ENCODE measurements at places on chromosomes 13 and 19. TPM values are rescaled to one million over a fixed set of nuclear protein-coding genes. Genes with fewer than 3 reads are reported as not detected.
A peak's percentile ranks its signal among the peaks of the same experiment; 100 is the strongest.

NLRP9 gene
- total RNA-seq, result not detected

KIR3DL1 gene
- total RNA-seq, result not detected

GRCh38 chr19:57103573-57104277 is 16.1 kb upstream of the USP29 start:
- no peaks in the 10 kb centered on the region for H3K4me1 ChIP-seq
- no peaks in the 10 kb centered on the region for H3K36me3 ChIP-seq
- H3K27me3 ChIP-seq, result peaks cover 16% of the 10 kb centered on the region
- H3K4me3 ChIP-seq, result no peak overlapping the region

- H3K4me3 ChIP-seq, result no peak overlapping the region
- no peak for DNase-seq
- H3K36me3 ChIP-seq, result no peaks in the 10 kb centered on the region
- H3K27ac ChIP-seq, result no peak overlapping the region
- H3K27me3 ChIP-seq, result no peaks in the 10 kb centered on the region
- no peaks in the 10 kb centered on the region for H3K4me1 ChIP-seq
Observed at GRCh38 chr13:75787249-75787928, 151.3 kb downstream of the LMO7 start.

DNA sequence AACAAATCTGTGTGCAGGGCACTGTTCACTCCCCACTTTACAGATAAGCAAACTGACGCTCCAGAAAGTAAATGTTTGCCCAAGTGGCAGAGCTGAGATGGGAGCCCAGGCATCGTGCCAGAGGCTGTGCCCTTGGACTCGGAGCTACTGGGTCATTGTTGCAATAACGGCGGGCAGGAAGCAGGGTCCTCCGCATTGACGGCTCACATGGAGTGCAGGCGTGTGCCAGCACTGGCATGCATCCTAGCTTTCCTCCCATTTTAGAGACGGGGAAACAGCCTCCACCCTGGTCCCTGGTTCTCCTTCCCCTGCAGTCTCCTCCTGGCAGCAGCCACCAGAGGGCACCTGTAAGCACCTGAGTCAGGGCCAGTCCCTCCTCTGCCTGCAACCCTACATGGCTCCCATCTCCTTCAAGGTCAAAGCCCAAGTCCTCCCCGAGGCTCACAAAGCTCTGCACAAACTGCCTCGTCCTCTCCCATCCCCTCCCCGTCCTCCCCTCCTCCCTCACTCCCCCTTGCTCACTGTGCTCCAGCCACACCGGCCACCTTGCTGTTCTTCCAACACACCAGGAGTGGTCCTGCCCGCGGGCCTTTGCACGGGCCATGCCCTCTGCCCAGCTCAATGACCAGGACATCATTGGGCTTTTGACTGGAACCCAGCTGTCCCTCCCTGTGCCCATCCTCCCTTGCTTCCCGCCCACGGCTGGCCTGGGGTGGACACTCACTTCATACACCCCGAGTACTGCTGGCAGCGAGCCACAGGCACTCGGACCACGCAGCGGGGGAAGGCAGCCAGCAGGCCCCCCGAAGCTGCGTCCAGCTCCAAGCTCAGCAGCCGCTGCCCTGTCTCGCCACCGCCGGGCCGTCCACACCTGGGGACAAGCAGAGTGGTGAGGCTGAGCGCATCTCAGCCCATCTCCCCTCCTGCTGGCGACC is 7.7 kb upstream of the LRG1 start:
- H3K27ac ChIP-seq, result no peak overlapping the region
- no peak for DNase-seq
- H3K4me1 ChIP-seq, result no peaks in the 10 kb centered on the region
- H3K4me3 ChIP-seq, result no peak overlapping the region
- no peaks in the 10 kb centered on the region for H3K27me3 ChIP-seq
- no peaks in the 10 kb centered on the region for H3K36me3 ChIP-seq

- peaks cover 15% of the 10 kb centered on the region for H3K36me3 ChIP-seq
- H3K4me3 ChIP-seq, result no peak overlapping the region
- peak overlapping the region; percentile 46 for H3K27ac ChIP-seq
- H3K27me3 ChIP-seq, result no peaks in the 10 kb centered on the region
Observed at GRCh38 chr19:7994928-7995809, 10.3 kb downstream of the ELAVL1 start.

- no peaks in the 10 kb centered on the region for H3K4me1 ChIP-seq
- H3K27ac ChIP-seq, result no peak overlapping the region
- no peak for DNase-seq
- no peak overlapping the region for H3K4me3 ChIP-seq
- no peaks in the 10 kb centered on the region for H3K36me3 ChIP-seq
Observed at GRCh38 chr13:39855236-39855635, 199.8 kb downstream of the COG6 start.

BSG gene
- 891 TPM for total RNA-seq

EDDM13 gene
- not detected for total RNA-seq

- DNase-seq, result peak; percentile 87
- no peaks in the 10 kb centered on the region for H3K27me3 ChIP-seq
- no peaks in the 10 kb centered on the region for H3K36me3 ChIP-seq
- no peaks in the 10 kb centered on the region for H3K4me1 ChIP-seq
- H3K27ac ChIP-seq, result no peak overlapping the region
- no peak overlapping the region for H3K4me3 ChIP-seq
Observed at GRCh38 chr19:44552324-44552723, 22.8 kb upstream of the CEACAM20 start.

TGFBR3L gene
- 1.7 TPM for total RNA-seq

MBD3L2 gene
- not detected for total RNA-seq

ACP5 gene
- 12.4 TPM for total RNA-seq

IGFL3 gene
- total RNA-seq, result not detected

GRCh38 chr13:59157181-59157580 is 1006.5 kb downstream of the DIAPH3 start:
- H3K27me3 ChIP-seq, result no peaks in the 10 kb centered on the region
- H3K4me3 ChIP-seq, result no peak overlapping the region
- H3K4me1 ChIP-seq, result no peaks in the 10 kb centered on the region
- DNase-seq, result no peak
- H3K36me3 ChIP-seq, result no peaks in the 10 kb centered on the region

ATP8B3 gene
- total RNA-seq, result 6.0 TPM

GRCh38 chr13:74335370-74335769 is 201.2 kb upstream of the KLF12 start:
- no peak overlapping the region for H3K27ac ChIP-seq
- H3K36me3 ChIP-seq, result no peaks in the 10 kb centered on the region
- H3K4me3 ChIP-seq, result no peak overlapping the region
- H3K4me1 ChIP-seq, result no peaks in the 10 kb centered on the region

DNA sequence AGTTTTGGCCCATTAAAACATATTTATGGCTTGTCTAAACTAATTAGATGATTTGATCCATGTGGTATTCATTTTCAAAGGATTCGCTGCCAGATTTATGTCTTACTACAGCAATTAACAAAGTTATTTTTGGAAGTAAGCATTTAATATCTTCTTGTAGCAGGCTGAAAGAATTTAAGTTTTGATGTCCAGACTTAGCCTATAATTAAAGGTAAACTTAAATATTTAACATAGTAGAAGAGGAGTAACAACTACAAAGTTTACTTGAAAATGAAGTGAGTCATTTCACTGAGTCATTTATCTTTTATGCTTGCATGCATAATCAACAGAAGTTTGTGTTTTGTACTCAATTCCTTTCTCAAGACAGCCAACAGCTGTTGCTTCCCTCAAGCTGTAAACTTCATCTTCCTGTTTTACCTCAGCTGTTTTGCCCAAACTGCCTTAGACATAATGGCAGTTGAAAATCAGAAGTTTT is 58.1 kb downstream of the EDNRB start:
- H3K36me3 ChIP-seq, result no peaks in the 10 kb centered on the region
- peaks cover 9% of the 10 kb centered on the region for H3K4me1 ChIP-seq
- H3K27me3 ChIP-seq, result no peaks in the 10 kb centered on the region
- no peak for DNase-seq

SPIB gene
- total RNA-seq, result 17.5 TPM

DNA sequence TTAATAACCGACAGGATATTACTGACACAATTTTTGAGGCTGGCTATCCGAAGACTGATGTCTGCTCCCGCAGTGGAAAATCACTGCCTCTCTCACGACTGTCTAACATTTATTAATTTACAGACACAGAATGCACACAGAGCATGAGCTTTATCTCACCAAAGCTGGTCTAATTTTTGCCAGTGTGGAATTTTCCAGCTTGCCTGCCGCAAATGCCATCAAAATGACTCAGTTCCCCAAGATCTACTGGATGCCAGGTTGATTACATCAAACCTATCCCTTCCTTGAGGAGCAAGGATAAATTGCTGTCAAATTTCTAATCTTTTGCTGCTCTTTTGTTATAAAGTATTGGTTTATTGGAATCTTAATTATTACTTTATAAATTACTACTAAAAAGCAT is 1775.1 kb upstream of the PCDH20 start:
- no peaks in the 10 kb centered on the region for H3K36me3 ChIP-seq
- H3K27me3 ChIP-seq, result no peaks in the 10 kb centered on the region
- no peak overlapping the region for H3K27ac ChIP-seq

GRCh38 chr13:104816726-104817125 is 1718.7 kb downstream of the EFNB2 start:
- no peak overlapping the region for H3K27ac ChIP-seq
- no peaks in the 10 kb centered on the region for H3K4me1 ChIP-seq
- DNase-seq, result no peak
- H3K4me3 ChIP-seq, result no peak overlapping the region
- H3K36me3 ChIP-seq, result no peaks in the 10 kb centered on the region

LRP3 gene
- 43.1 TPM for total RNA-seq

DNA sequence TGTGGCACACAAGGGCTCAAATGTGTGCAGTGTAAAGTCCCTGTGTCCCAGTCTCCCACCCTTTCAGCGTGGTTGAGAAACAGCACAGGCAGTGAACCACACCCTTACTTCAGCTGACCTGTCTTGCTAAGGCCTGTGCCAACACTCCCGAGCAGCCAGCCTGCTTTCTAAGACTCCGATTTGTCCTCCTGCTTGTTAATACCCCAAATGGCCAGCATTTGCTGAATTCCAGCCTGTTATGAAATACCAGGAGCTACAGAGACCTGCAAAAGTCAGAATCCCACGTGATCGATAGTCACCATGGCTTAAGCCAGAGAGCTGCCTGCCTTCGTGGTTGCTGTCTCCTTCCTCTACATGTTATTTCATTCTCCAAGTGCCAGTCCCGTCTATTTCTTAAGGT is 200.5 kb downstream of the FGF9 start:
- no peak for DNase-seq
- H3K27me3 ChIP-seq, result no peaks in the 10 kb centered on the region
- H3K4me3 ChIP-seq, result no peak overlapping the region
- H3K36me3 ChIP-seq, result no peaks in the 10 kb centered on the region
- H3K27ac ChIP-seq, result no peak overlapping the region
- no peaks in the 10 kb centered on the region for H3K4me1 ChIP-seq
